ENCODE measurements at places on chromosomes 3 and 15.

- peak; percentile 17 for DNase-seq
Observed at GRCh38 chr3:27596334-27596841, 112.2 kb upstream of the SLC4A7 start.

DNA sequence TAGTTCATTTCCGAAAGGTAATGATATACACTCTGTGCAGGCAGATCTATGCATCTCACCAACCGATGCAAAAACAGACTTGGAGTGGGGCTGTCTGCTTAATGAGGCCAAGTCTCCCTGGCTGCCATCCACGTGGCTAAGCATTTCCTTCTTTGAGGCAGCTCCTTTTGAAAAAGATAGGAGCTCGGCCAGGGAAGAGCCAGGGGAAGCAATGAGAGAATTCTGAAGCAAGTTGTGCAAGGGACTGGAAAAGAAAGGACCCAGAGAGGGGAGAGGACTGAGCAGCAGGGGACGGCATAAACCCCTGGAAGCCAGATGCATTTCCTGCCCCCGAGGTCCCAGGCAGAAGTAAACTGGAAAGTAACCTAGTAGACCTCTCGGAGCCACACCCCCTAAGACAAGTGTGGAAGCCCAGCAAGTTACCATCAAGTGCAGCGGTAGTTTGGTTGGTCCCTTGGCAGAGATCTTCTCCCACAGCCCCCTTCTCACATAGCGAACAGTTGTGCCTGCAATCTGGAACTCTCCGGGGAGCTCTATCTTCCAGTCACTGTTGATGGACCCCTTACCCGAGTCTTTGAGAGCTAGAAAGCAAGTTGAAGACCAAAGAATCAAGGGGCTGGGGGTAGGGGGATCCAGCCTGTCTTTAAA is 288.2 kb downstream of the ADAMTS17 start:
- peak; percentile 10 for DNase-seq

GRCh38 chr3:78268716-78269668 is 1229.1 kb downstream of the ROBO2 start:
- no peak for DNase-seq

DNA sequence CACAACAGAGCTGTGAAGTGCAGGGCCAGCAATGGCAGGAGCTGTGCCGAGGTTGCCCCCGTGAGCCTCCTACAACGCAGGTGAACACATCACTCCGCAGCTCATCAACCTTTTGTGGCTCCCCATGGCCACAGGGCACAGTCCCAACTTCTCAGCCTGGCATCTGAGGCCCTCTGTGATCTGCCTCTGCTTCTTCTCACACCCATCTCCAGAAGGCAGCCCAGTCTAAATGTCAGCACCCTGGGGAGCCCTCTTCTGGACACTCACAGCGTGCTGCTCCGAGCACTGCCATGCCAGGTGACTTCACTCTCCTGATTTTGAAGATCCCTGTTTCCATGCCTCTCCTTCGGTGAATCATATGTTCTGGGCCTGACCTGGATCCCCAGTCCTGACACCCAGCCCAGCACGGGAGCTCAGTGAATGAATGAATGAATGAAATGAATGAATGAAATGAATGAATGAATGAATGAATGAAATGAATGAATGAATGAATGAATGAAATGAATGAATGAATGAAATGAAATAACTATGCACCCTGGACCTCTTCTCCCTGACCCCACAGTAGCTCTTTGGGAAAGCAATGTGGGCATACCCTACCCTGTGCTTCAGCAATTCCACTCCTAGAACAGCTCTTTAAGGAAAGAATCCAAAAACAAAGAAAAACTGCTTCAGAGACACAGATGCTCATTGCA is 17.9 kb upstream of the SKIC8 start:
- no peak for DNase-seq

- no peak for DNase-seq
Observed at GRCh38 chr3:178193846-178194245, 342.4 kb upstream of the KCNMB2 start.

GRCh38 chr3:117868766-117869165 is 1159.2 kb downstream of the TUSC7 start:
- no peak for DNase-seq

DNA sequence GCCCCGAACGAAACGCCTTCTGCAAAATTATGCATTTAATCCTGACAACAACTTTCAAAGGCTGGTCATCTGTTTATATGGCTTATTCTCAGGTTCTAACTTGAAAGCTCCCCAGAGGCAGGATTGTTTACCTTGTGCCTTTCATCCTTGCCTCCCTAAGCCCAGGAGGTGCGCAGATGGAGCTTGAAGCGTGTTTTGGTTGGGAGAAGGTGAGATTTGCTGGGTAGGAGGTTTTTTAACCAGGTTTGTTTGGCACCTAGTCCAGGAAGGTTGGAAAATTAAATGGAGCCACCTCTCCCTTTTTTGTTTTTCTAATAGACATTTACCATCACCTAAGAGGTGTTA is 675 bp downstream of the TSEN2 start:
- no peak for DNase-seq

GRCh38 chr15:59918994-59919951 is 84.8 kb upstream of the FOXB1 start:
- DNase-seq: no peak

DNA sequence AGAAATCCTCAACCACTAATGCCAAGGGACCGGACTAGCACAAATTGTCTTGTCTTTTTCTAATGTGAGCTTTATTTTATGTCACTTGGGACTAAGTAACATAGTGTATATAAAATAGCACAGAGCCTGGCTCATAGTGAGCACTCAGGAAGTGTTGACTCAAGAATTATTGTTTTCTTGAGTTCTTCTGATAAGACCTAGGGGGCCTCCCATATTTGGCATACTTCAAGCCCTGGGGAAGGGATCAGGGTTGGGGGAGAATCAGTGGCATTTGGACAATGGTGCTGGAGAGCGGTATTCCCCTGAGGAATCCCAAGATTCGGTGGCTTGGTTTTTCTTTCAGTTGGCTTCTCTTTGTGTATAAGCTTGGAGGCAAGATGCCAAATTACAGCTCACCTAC is 19.4 kb downstream of the ZNF80 start:
- no peak for DNase-seq

DNA sequence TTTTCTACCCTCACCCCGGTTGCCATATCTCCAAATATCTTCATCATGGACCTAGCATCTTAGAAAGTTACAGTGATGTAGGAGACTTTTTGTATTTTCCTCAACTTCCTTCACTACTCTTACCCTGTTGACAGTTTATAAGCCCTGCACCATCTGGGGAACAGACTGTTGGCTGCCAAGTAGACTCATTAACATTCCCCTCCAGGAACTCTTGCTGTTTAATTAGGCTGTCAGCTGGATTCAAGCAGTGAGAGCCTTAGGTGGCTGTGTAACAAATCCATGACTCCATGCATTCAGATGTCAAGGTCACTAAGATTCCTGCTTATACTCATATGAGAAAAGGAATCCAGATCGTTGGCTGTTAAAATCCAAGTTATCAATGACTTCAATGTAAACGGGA is 198.3 kb downstream of the NAALADL2 start:
- DNase-seq: no peak

DNA sequence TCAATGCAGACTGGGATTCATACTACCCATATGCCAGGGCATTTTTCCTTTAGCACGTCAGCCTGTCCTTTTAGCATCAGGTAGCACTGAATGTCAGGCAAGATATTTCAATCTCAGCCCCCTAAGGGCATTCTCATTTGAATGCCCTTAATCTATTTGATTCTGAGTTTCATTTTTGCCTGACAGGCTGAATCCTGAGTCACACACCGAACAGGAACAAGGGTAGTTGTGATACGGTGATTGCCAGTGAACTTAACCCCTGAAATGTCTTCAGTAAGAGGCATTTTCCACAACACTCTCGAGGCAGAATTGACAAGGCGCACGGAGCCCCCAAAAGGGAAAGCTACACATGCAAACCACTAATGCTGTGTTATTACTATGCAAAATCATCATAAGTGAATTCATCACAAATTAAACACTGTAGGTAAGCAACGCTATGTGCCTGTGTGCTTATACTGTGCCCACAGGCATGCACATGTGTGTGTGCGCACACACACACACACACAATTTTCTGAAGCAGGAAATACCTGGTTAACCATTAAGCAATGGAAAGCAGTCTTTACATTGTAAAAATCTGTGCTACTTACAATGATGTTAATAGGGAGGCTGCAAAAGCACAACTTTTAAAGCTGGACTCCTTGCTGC is 130.4 kb downstream of the ZNF385D start:
- no peak for DNase-seq

DNA sequence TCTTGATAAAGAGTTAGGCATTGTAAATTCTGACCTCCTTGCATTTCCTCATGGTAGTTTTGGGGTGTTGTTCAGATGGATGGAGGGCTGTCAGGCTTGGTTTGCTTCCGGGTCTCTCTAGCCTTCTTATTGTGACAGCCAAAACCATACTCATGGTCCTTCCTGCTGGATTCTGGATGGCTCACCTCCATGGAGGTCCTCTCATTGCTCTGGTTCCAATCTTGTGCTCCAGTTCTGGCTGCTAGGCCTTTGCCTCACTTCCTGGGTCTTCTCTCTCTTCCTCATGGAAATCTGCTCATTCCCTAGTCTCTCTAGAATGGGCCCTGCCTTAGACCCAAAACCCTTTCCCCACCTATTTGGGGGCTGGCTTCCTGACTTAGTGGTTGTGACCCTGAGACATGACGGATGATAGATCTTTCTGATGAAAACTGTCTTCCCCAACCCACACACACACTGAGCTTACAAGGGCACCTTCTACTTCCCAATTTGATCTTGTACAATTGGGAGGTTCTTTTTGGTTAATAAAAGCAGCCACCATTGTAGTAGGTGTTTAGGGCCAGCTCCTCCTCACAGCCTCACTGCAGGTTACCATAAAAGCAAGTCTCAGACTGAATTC is 66.2 kb upstream of the XCR1 start:
- no peak for DNase-seq

- no peak for DNase-seq
Observed at GRCh38 chr3:196079682-196080081, 2.2 kb downstream of the TFRC start.

DNA sequence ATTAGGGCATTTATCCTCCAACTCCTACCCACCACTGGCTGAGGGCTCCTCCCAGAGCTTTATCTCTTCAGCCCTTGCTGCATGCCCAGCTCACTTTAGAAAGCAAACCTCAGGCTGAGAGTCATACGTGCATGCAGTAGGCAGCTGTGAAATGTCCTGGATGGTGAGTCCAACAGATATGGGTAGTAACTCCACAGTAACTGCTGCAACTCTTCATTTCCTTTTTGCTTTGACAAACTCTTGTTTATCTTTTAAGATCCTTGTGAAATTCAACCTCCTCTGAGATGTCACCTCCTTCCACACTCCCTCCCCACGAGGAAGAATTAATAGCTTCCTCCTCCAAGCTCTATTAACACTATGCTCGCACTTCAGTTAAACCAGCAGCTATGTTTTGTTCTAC is 35.9 kb upstream of the CTNNB1 start:
- DNase-seq: no peak

DNA sequence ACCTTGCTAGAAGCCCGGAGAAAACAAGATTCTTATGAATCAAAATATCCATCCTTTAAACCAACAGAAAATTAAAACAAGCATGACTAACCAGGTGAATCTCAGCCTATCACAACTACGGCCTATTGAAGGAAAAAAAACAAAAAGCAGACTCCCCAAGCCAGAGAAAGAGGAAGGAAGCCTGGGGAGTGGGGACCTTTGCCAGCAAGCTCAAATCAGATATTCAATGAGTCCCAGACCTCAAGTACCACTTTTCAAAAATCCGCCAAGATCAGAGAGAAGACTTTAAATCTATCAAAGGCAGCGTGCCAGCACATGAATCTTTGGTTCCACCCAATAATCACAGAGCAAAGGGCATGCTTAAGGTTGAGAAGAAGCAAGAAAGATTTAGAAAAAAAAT is 253.8 kb downstream of the NTRK3 start:
- DNase-seq: peak; percentile 80

DNA sequence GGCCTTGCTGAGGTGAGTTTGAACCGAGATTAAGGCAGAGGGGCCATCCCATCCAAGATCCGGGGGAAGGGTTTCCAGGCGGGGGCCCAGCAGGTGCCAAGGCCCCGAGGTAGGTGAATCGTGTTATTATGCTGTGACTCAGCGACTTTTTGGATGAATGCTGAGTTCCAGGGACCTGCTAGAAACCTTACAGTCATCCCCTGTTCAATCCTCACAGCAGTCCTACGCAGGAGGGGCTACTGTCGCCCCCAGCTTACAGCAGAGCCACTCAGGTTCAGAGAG is 40.9 kb downstream of the DNAJB8 start:
- no peak for DNase-seq

DNA sequence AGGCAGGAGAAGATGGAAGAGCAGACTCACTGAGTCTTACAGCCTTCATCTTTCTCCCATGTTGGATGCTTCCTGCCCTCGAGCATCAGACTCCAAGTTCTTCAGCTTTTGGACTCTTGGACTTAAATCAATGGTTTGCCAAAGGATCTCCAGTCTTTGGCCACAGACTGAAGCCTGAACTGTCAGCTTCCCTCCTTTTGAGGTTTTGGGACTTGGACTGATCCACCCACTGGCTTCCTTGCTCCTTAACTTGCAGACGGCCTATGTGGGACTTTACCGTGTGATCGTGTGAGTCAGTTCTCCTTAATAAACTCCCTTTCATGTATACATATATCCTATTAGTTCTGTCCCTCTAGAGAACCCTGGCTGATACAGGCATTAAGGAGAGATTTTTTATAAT is 62.4 kb upstream of the TNIK start:
- no peak for DNase-seq

DNA sequence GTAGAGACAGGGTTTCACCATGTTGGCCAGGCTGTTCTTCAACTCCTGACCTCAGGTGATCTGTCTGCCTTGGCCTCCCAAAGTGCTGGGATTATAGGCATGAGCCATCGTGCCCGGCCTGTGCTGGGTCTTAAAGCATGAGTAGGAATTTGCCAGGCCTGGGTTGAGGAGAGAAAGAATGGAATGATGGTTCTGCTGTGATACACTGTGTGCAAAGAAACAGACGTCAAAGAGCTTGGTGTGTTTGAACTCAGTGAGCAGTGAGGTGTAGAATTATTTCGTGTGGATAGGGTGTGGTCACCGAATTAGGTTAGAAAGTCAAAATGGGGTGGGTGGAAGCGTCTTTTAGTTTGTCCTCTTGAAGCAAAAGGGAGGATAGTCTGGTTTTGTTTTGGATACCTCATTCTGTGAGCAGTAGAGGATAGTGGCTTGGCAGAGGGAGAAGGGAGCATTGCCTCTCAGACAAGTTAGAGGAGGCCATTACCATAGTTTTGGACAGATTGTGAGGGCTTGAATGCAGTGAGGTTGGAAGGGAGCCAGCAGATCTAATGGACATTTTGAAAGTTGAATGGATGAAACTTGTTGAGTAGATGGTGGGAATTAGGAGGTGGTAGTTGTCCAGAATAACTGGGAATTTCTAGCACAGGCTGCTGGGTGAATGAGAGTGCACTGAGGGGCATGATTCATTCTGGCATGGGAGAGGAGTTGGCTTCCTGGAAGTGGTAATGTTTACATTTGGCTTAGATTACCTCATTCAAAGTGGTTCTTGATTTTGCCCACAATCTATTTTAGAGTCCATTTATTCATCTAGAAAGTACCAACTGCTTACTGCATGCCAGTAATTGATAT is 27.2 kb downstream of the AKAP13 start:
- peak; percentile 4 for DNase-seq

GRCh38 chr3:138371070-138371965 is 22.9 kb downstream of the MRAS start:
- no peak for DNase-seq

GRCh38 chr3:49465270-49466034 is 4.6 kb upstream of the DAG1 start:
- no peak for DNase-seq
